ENCODE measurements at places on chromosomes 5 and 9.

GRCh38 chr9:126628969-126629674 is 15.4 kb downstream of the LMX1B start:
- no peak for DNase-seq

DNA sequence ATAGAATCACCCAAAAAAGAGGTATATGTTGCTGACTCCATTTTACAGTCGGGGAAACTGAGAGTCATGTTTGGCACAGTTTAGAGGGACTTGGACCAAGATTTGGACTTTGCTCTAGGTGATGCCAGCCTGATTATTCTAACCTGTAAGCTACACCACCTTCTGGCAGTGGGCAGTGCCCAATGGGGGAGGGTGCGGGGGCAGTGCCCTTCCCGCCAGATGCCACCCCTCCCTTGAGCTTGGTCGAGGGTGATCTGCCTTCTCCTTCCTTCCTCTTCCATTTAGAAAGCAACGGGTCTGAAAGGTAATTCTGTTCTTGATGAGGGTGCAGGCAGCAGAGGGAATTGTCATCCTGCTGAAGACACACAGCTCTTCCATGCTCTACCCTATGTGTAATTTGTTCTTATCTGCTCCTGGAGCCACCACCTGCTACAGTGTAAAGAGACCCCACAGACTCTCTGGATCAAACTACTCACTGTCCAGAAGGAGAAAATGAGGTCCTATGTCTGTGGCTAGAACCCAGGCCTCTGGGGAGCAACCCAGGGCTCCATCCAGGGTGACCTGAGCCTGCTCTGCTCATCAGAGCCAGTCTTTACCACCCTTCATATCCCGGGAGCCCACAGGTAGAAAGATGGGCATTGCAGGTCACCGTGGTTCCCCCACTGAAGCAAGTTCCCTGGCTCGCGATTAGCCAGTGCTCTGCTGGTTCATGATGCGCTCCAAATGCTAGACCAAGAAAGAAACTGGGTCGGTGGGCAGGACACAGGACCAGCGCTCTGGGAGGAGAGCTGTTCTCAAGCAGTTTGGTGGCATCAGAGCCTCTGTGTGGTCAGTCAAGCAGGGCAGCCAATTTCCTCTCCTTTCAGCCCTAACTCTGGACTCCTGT is 156.2 kb downstream of the RGS3 start:
- DNase-seq = no peak

GRCh38 chr5:61802456-61802855 is 470.4 kb downstream of the ZSWIM6 start:
- no peak for DNase-seq

DNA sequence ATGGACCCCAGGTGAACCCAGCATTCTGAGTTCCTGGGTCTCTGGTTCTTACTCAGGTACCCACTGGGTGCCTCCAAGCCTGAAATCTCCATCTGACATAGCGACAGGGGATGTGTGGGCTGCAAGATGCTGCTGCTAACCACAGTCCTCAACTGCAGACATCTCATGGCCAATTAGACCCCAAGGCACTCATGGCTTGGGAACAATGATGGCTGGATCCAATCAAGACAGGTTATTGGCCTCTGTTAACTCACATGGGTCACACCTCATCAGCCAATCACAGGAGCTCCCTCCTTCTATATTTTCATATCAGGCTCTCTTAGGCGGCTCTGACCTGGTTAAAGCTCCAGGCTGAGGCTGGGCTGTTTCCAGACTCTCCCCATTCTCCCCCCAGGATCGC is 57.0 kb downstream of the CXXC5 start:
- DNase-seq = no peak

GRCh38 chr5:21765406-21765805 is 1087.7 kb downstream of the CDH12 start:
- no peak for DNase-seq

DNA sequence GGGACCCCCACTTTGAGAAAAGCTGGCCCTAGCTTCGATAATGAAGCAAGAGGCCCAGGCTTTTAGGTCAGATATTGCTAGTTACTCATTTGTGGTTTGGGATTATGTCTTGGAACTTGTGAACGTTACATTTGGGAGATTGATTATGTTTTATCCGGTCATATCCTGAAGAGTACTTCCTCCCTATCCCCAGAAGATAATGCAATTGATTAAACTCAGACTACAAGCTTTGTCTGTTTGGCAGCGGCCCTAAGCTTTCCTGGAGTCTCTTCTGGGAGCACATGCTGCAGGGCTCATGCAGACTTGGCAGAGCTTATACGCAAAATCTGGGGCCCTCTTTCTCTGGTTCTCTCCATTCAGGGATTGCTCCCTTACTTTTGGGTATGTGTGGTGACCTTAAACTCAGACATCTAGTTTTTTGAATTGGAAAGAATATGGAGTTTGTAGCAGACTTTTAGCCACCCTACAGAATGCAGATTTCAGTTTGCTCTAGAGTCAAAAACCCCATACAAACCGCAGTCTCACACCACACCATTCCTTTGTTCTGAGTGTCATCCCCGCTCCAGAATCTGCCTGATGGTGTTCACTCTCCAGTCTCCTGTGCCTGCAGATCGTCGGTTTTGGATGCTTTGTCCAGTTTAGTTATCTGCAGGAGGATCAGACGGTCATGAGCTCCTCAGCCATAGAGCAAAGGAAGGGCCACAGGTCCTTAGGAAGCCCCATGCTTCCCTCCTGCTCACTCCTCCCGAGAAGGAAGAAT is 449.5 kb upstream of the TRPC7 start:
- DNase-seq = no peak

GRCh38 chr5:147481874-147482705 is 27.8 kb downstream of the DPYSL3 start:
- no peak for DNase-seq

- no peak for DNase-seq
Measured at GRCh38 chr5:149220750-149221149, 50.9 kb upstream of the AFAP1L1 start.

GRCh38 chr9:89891591-89892304 is 286.9 kb downstream of the GADD45G start:
- no peak for DNase-seq

DNA sequence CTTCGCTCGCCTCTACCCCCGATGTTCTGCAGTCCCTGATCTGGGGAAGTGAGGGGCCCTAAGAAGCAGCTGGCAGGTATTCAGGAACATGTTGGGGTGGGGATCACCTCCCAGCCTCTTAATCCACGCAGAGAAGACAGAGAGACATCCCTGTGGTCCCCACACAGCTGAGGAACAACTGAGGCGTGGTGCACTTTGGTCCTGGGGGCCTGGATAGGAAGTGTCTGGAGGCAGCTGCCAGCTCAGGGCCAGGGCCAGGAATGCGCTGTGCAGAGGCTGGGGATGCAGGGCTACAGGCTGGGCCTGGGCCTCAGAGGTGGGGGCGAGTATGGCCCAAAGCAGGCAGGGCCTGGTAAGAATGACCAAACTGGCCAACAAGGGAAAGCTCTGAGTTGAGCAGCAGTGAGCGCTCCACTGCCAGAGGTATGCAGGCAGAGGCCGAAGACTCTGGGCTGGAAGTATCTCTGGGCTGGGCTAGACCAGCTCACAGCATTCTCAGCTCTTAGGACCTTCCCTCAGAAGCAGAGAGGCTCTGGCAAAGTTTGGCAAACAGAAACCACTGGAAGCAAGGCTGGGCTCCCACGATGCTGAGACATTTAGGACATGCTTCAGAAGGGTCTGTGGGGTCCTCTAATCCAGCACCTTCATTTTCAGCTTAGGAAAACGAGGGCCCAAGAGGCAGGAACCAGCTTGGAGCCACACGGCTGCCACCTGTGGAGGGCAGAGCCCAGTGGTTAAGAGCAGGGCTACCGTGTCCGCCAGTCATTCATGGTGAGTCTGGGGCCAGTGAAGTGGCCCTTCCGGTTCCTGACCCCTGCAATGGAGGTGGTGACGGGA is 174.4 kb downstream of the GAPVD1 start:
- no peak for DNase-seq

GRCh38 chr5:93277051-93277450 is 304.0 kb downstream of the NR2F1-AS1 start:
- no peak for DNase-seq

GRCh38 chr5:79020861-79021561 is 35.9 kb upstream of the ARSB start:
- no peak for DNase-seq

DNA sequence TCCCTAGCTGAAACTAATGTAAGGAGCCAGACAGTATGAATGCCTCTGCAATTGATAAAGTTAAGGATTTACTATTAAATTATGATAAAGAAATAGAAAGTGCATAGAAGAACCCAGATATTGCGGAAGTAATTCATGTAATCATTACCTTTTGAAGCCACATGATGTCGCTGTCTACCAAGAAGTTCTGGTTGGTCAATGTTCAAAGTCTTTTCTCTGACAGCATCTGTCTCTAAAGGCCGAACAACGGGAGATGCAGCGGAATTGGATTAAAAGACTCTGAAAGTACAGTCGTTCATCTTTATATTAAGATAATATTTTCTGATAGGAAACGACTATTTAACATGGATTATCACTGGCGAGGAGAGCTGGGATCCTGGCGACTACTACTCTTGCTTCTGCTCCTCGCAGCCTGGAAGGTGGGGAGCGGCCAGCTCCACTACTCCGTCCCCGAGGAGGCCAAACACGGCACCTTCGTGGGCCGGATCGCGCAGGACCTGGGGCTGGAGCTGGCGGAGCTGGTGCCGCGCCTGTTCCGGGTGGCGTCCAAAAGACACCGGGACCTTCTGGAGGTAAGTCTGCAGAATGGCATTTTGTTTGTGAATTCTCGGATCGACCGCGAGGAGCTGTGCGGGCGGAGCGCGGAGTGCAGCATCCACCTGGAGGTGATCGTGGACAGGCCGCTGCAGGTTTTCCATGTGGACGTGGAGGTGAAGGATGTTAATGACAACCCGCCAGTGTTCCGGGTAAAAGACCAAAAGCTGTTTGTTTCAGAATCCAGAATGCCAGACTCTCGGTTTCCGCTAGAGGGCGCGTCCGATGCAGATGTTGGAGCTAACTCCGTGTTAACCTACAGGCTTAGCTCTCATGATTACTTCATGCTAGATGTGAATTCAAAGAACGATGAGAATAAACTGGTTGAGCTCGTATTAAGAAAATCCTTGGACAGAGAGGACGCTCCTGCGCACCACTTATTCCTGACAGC is at the start of gene PCDHA8:
Gene PCDHA8 (plus strand): TSS at position 210 of the 985 bp plus-strand sequence. CDS start 135 bp downstream, at position 345.
- no peak for DNase-seq

- no peak for DNase-seq
Measured at GRCh38 chr9:744790-745484, 96.6 kb upstream of the DMRT1 start.

GRCh38 chr5:52844885-52845284 is 57.2 kb downstream of the ITGA1 start:
- no peak for DNase-seq

GRCh38 chr9:116027511-116027910 is 126.1 kb upstream of the PAPPA start:
- no peak for DNase-seq

DNA sequence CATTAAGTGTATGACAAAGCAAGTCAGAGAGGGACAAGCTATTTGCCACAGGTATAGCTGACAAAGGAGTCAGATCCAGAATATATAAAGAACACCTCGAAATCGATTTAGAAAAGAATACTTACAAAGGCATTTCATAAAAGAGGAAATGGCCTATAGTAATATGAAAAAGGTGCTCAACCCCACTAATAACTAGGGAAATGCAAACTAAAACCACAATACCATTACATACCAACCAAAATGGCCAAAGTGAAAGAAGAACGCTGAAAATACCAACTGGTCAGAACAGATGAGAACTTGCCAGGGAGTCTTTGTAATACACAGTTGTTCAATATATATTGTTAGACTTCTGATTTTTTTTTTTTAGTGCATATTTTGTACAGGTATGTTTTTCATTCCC is 152.9 kb downstream of the CDC42SE2 start:
- DNase-seq = no peak
